ENCODE measurements at places on chromosomes 4 and X. TPM values are rescaled to one million over a fixed set of nuclear protein-coding genes. Genes with fewer than 3 reads are reported as not detected.
A peak's percentile ranks its signal among the peaks of the same experiment; 100 is the strongest.

Gene IL1RAPL1
- total RNA-seq, result not detected

DNA sequence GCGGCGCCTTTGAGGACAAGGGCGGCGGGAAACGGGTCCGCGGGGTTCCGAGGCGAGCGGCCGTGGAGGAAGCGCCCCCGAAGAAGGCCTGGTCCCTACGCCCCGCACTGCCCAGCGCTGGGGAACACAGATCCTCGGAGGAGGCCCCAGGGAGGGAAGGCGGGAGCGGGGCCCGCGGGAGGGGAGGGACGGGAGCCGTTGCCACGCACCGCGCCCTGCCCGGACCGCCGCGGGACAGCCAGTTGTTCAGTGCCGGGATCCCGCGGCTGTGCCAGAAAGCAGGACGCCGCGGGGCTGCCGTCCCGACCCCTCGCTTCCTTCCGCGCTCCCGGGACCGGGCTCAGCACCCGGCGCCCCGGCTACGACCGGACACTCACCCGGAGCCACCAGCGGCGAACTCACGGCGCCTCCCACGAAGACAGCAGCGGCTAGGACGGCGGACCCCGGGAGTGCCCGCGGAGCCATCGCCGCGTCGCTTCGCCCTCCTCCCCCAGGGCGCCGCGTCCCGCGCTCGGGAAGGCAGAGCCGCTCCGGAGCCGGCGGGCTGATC is 278 bp downstream of the RELL1 start:
- no peak for DNase-seq

Gene GAGE12G
- not detected for total RNA-seq

Gene HSD17B13
- total RNA-seq, result 0.39 TPM

Gene MAGEB10
- total RNA-seq, result not detected

- no peak for DNase-seq
Measured at GRCh38 chr4:87316961-87317360, 5.7 kb downstream of the HSD17B13 start.

GRCh38 chr4:26342328-26343037 is 21.7 kb downstream of the RBPJ start:
- no peak for DNase-seq

DNA sequence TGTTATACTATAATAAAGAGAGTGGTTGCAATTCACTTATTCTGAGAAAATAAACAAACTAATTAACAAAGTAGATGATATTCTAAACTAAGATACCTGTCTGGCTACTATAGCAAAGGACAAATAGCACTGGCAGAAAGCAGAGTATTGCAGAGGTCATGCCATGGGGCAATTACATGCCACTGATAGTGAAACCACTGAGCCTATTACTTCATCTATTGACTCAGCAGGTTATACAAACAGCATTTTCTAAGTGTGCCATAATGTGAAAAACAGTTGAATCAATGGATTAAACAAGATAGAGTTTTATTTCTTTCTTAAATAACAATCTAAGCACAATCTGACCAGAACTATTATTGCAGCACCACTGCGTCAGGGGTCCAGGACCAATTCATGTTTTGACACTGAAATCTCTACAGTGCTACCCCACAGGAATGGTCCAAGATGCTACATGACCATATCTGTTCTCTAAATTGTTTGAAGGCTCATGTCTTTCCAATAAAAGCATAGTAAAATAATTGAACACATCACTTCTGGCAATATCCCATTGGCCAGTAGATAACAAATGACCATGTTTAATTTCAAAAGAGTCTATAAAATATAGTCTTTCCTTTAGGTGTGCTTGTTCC is 389.5 kb upstream of the GRID2 start:
- no peak for DNase-seq

GRCh38 chrX:110346681-110347080 is 12.0 kb upstream of the RTL9 start:
- DNase-seq, result no peak

Gene ZDHHC15
- total RNA-seq, result not detected

Gene MAGEC3
- total RNA-seq, result not detected

DNA sequence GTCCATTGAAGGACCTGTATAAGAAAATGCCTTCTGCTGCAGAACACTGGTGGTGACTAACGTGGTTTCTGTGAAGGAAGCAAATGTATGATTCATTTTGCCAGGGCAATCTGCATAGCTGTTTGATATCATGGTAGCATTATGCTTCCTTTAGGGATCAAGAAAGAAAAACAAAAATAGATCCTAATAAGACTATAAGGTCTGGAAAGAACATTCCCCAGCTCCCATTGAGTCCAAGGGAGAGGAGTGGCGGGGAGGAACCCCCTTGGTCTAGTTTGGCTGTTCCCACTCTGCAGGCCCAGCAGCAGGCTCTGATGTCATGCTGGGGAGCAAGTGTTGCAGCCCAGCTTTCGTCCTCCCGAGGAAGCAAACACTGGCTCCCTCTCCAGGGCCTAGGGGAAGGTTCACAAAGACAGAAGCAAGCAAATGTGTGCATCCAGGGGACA is 154.5 kb upstream of the GALNT7 start:
- DNase-seq, result no peak

- DNase-seq, result no peak
Measured at GRCh38 chrX:23497919-23498318, 163.3 kb downstream of the PTCHD1 start.

GRCh38 chr4:680928-681645 is 6.7 kb downstream of the MYL5 start:
- peak; percentile 72 for DNase-seq

Gene DCLK2
- 2.4 TPM for total RNA-seq

DNA sequence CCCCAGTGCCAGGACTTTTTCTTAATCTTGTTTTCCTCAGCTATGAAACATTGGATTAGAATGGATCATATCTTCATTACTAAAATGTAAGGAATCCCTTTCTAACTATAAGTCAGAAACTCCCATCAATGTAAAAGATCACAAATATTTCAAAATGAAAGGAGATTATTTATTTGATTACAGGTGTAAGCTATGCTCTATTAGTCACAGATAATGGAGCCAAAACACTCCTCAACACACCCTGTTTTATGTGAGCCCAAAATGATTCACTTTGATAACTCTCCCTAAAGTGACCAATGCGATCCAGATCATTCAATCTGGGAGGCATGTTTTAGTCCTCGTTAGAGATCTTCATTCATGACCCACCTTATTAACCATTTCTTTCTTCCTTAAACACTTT is 566.7 kb upstream of the TENM3 start:
- DNase-seq, result no peak

GRCh38 chrX:103063191-103063845 is 653 bp downstream of the BEX1 start:
- DNase-seq, result no peak

DNA sequence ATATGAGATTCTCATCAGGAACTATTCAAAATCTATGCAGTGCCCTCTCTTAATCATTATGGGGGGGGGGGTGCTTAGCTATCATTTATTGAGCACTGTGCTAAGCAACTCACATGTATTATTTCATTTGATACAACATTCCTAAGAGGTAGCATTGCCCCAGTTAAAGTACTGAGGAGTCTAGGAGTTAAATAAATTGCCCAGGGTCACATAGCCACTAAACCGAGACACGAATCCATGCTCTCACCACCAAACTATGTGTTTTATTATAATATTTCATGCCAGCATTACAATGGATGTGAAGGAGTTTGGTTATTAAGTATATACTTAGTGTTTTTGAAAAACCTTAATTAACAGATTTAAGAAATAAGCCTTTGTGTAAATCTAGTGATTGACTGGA is 131.4 kb downstream of the CBR4 start:
- no peak for DNase-seq

DNA sequence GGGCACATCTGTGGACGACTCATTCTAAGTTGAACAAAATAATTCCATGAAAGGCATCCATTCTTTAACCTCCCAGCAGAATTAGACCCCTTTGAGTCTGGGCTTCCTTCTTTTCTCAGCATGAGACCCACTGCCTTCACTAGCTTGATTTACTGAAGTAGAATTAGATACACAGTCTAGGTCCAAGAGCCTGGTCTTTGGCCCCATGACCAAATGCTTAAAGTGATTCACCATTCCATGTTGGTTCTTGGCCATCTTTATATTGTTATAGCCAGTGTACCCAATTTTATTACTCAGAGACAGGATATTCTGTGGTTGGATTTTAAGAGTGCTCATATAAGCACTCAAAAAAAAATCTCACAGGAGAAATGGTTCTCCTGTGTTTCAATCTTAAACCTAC is 155.3 kb upstream of the GPC4 start:
- DNase-seq, result no peak
